Aorta (tissue), 5 donors: ENCODE measurements at places on chromosomes 6 and 20. TPM values are rescaled to one million over a fixed set of nuclear protein-coding genes. Genes with fewer than 3 reads are reported as not detected.

- DNase-seq, result no peak
Observed at GRCh38 chr6:31556307-31556706, 8.9 kb downstream of the NFKBIL1 start.

DNA sequence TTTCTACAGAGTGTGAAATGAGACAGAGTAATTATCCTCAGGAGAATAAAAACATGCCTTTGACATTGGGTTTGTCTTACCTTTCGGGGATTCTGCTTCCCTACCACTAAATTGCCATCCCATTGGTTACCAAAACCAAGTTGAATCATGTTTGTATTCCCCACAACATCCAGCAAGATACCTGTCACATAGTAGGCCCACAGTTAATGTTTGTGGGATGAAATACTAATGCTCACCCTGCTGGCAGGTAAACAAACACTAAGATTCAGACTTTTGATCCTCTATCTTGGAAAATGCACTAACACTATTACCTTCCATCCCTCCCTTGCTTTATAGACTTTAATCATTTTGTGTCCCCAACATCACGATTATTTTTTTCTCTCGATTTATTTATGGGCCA is 8.2 kb upstream of the STXBP5 start:
- no peak for DNase-seq

DNA sequence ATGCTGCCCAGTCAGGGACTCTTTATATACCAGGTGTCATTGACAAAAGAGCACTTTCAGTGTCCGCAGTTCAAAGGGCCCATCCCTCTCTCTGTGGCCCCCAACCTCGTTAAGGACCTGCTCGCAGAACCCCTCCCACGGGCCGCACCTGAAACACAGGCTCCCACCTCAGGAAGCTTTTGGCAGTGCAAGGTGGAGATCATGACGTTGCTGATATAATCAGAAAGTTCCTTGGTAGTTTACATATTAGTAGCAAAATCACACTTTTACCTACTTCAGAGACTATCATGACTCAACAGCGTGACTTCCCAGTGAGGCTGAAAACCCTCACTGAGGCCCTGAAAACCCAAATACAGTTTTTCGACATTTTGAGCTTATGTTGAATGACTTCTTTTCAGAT is 4.1 kb downstream of the TTLL2 start:
- DNase-seq, result no peak

DNA sequence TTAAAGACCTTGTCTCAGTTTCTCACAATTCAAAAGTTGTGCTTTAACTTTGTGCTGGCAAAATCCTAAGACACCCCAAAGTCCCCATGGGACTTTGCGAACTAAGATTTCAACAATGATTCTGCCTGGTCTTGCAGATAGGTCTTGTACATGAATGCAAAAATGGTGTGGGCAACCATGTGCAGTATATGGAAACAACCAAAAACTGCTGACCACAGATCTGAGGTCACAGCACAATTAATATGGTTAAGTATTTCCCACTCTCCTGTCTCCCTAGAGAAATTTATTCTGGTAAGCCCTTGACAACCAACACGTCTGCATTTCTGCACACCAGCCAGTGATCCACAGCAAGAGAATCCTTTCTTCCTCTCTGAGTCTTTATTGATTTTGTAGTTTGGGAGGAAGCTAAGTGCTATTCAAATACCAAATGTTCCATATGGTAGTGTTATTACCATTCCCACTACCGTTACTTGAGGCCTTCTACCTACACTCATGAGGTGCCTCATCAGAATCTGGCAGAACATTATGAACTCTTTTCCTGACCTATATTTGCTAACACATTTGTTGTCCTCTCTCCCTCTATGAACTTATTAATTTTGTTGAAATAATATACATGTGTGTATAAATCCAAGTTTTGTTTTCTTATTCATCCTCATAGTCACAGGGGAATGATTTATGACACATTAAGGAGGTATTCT is 178.7 kb downstream of the ATXN1 start:
- DNase-seq, result no peak

DNA sequence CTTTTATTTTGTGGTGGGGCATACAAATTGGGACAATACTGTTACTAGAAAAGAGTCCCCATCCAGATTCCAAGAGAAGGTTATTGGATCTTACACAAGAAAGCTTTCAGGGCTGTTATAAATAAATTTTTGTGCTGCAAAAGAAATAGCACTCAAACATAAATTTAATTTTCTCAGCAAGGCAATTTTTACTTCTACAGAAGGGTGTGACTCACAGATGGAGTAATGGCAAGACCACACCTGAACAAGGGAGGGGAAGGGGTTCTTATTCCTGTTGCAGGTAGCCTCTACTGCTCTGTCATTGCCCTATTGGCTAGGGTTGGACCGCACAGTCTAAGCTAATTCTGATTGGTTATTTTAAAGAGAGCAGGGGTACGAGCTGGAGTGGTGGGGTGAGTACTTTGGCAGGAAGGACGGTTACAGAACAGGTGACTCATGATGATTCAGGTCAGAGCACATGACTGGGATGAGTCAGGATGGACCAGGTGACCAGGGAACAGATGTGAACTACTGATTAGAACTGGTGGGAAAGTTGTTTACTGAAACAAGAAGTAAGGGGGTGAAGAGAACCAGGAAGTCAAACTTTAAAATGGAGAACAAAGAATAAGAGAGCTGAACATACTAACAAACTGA is 41.1 kb downstream of the CNR1 start:
- DNase-seq, result no peak

DNA sequence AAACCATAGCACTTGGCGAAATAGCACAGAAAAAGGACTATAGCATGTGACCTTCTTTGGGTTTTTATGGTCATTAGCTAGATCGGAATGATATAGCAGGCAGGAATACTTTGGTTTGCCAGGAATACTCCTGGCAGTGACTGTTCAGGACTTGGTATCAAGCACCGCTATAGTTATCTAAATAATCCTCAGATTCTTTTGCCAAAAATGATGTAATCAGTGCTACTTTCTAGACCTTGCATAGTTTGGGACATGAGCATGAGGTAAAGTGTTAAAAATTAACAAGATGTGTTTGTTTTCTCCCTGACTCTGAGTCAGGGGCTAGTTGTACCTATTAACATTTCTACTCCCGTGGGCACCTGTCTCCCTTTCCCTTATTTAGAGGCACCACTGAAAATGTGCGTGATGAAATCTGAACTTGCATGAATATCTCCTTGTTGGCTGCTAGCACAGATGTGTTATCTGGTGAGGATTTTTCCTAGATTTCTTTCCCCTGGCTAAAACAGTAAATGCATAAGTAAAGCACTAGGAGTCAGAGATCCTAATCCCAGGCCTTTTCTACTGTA is 511.0 kb downstream of the CDKAL1 start:
- no peak for DNase-seq

DNA sequence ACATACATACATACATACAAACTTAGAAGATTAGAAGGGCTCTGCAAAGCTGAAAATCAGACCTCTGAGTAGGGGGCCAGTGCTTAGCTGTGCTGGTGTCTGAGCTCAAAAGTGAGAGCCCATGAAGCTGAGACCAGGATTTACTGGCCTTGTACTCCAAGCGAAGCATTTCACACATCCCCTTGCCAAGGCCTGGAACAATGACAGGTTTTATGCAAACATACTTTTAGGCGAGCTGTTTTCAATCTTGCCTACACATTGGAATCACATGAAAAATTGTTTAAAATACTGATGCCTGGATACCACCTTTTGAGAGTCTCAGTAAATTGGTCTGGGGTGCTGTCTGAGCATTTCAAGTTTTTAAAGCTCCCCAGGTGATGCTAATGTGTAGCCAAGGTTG is 80.9 kb upstream of the SRSF6 start:
- DNase-seq, result no peak

GRCh38 chr6:208364-208763 is 83.9 kb upstream of the DUSP22 start:
- no peak for DNase-seq

CPNE5 gene
- total RNA-seq, result 13.1 TPM

VSX1 gene
- not detected for total RNA-seq
